ENCODE measurements at places on chromosomes 7 and 10.

- DNase-seq: no peak
These were observed 1.9 kb downstream of the MRPS33 start for GRCh38 chr7:141012696-141013344.

DNA sequence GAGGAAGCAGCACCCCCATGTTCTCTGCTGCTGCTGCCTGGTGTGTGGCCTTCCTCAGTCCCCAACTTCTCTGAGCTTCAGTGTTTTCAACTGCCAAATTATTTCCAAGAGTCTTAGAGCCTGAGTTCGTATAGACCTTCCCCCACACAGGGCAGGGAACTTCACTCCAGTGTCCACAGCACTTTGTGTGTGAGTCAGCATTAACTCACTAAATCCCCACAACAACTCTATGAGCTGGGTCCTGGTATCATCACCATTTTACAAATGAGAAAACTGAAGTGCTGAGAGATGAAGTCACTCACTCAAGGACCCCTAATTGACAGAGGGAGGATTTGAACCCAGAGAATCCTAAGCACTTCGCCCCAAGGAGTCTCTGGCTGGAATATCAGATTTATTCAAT lies 48.3 kb downstream of the ADCYAP1R1 start:
- DNase-seq: no peak

GRCh38 chr10:89783406-89783805 lies 82.0 kb downstream of the KIF20B start:
- no peak for DNase-seq

- DNase-seq: no peak
These were observed 447.3 kb upstream of the GHITM start for GRCh38 chr10:83691791-83692596.

DNA sequence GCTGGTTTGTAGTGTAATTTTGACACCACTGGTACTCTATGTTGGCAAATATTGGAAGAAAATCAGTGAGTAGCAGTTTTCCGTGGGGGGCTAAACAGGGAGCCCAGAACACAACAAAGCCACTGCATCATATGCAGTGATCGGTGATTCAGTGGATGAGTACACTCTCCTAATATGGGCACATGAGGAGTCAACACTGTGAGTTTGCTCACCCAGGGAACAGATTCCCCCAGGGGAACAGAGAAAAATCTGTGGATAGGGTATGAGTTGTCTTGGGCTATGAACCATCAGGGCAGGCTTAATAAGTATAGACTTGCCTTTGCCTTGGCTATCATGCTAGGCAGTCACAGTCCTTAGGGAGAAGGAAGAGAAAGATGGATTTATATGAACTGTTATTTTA lies 227.7 kb upstream of the SEMA3E start:
- DNase-seq: no peak

- DNase-seq: no peak
These were observed 5.1 kb upstream of the LRRC27 start for GRCh38 chr10:132326925-132327324.

GRCh38 chr10:96638696-96639095 lies 51.9 kb upstream of the TM9SF3 start:
- DNase-seq: no peak

- no peak for DNase-seq
These were observed 35.9 kb downstream of the ACSM6 start for GRCh38 chr10:95229724-95230627.

DNA sequence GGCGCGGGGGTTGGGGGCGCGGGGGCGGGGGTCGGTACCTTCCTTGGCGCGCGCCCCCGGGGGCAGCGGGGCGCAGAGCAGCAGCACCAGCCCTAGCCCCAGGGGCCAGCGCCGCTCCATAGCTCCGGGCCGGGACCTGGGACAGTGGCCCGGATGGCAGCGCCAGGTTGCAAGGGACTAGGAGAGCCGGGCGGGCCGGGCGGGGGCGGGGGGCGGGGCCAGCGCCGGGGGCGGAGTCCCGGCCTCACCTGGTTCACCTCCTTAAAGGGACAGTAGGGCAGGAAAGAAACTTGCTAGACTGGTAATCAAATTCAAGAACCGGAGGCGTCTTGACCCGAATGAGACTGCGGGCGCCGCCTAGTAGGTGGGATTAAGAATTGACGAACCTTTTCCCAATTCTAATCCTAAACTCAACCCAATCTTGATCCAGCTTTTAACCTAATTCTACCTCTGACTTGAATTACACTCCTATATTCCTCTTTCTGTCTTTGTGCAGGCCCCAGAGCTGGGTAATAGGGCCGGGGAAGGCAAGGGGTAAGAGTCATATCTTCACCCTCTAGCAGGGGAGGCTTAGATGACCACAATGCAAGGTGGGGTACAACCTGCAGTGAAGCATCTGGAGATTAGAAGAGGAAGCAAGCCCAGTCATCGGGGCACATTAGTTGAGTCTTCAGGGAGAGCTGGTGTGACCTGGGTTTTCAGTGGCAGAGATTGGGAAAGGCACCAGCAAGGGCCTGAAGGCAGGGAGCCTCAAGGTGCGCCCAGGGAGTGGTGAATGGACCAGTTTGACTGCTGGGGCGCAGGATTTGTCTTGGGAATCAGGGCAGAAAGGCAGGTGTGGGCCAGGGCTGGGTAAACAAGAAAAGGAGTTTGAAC lies at the start of gene EPHA1:
EPHA1 (minus strand) TSS at position 171 of the 876 bp plus-strand sequence; CDS start at position 120, 51 bp downstream.
- peak; percentile 70 for DNase-seq

DNA sequence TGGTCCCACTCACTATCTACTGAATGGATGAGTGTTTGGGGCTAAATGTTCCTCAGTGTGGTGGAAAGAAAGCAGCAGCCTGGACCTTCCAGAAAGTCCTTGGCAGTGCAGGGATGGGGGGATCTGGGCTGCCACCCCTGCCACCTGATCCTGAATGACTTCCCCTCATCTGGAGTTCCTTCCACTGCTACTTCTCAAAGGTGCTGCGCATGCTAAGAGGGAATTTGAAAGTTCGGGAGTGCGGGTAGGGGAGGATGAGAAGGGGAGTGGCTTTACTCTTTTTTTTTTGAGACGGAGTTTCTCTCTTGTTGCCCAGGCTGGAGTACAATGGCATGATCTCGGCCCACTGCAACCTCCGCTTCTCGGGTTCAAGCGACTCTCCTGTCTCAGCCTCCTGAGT lies 1.4 kb downstream of the KLRG2 start:
- no peak for DNase-seq

DNA sequence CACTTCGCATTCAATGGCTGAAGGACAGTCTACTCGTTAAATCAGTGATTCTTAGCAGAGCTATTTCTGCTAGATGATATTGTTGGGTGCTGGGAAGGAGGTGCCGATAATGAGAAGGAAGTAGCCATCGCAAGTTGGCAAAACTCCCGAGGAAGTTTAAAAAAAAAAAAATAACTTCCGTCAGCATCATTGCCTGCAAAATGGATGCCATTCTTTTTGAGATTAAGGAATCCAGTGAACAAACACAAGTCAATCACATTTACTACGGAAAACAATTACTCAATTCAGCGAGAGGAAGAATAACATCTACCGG lies 74.4 kb upstream of the SFMBT2 start:
- DNase-seq: no peak

GRCh38 chr10:78913219-78914059 lies 155.3 kb upstream of the ZMIZ1 start:
- no peak for DNase-seq

GRCh38 chr10:79393221-79393923 lies 46.1 kb downstream of the PPIF start:
- no peak for DNase-seq

DNA sequence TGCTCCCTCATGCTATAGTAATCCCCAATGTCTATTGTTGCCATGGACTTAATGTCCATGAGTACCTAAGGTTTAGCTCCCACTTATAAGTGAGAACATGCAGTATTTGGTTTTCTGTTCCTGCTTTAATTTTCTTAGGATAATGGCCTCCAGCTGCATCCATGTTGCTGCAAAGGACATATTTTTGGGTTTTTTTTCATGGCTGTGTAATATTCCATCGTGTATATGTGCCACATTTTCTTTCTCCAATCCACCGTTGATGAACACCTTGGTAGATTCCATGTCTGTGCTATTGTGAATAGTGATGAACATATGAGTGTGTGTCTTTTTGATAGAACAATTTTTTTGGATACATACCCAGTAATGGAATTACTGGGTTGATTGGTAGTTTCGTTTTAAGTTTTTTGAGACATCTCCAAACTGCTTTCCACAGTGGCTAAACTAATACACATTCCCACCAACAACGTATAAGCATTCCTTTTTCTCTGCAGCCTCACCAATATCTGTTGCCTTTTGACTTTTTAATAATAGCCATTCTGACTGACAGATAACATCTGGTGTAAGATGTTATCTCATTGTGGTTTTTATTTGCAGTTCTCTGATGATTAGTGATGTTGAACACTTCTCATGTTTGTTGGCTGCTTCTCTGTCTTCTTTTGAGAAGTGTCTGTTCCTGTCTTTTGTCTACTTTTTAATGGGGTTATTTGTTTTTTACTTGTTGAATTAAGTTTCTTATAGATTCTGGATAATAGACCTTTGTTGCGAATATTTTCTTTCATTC lies 68.8 kb upstream of the IFRD1 start:
- DNase-seq: no peak

GRCh38 chr10:51272555-51272954 lies 198.3 kb downstream of the PRKG1 start:
- DNase-seq: no peak

GRCh38 chr10:112375721-112376395 lies 1.9 kb downstream of the ACSL5 start:
- DNase-seq: peak; percentile 72

DNA sequence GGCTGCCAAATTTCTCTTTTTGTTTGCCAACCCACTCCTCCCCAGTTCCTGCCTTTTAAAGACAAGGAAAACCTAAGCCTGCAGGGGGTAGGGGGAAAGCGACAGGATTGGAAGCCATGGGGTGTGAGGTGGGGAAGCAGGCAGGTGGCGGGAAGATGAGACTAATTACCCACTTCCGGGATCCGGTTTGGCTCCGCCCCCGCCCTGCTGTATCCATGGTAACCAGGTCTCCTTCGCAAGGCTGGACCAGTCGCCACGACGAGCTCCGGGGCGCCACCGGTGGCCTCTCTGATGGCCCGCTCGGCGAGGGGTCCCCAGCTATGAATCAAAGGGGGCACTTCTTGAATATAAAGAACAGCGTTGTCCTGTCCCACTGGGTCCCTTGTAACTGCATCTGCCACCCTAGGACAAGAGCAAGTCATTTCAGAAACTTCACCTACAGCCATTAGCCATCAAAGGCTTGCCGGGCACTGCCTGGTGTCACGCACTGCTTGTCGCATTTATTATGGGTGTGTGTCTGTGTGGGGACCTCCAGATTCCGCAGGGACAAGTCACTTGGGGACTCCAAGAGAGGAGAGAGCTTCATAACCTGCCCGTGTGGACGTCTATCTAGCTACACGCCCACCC lies 55.4 kb upstream of the LMTK2 start:
- DNase-seq: peak; percentile 34

DNA sequence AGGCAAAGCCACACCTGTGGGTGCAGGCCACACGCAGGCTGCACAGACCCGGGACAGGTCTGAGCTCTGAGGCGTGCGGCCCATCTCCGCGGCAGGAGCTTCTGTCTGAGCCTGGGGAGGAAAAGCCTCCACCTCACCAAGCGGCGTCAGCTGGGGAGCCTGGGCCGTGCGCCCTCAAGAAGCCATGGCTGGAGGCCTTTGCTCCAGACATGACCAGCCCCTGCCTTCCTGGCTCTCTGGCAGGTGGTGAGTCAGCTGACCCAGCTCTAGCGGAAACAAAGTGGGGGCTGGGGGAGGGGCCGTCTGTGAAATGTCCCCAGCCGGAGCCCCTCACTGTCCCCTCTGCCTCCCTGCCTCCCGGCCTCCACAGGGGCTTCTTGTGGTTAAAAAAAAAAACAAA lies 12.5 kb downstream of the GPER1 start:
- no peak for DNase-seq

- DNase-seq: no peak
These were observed 107.1 kb downstream of the DLG5 start for GRCh38 chr10:77819210-77820112.

- no peak for DNase-seq
These were observed 223.3 kb upstream of the FERD3L start for GRCh38 chr7:19368491-19368925.

GRCh38 chr7:30185496-30185895 lies 50.7 kb downstream of the MTURN start:
- no peak for DNase-seq

DNA sequence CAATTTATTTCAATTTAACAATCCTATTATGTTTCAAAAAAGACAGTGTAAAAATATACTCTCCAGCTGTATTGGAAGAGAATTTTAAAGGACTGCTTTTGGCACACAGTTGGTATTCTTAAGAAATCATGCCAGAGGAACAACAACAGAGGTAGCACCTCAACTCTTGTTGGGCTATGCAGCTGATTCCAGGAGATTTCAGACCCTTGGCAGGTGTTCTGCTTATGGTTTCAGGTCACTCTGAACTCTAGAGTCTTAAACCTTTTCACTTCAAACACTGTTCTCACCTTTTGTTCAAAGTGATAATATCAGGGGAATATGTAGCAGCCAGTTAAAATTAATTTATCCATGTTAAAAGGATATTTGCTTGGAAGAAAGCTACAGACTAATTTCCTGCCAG lies 160.1 kb downstream of the PFKFB3 start:
- DNase-seq: no peak

- DNase-seq: no peak
These were observed 78.1 kb downstream of the VSTM4 start for GRCh38 chr10:49037187-49037586.

DNA sequence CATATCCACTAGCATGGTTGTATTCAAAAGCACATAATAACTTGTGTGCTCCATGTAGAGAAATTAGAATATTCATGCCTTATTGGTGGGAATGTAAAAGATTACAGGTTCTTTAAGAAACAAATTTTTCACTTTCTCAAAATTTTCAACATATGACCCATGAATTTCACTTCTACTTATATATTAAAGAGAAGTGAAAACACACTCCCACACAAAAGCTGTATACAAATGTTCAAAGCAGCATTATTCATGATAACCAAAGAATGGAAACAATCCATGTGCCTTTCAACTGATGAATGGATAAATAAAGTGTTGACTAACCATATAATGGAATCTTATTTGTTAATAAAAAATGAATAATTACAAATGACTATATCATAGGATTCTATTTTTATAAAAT lies 694.5 kb upstream of the PCDH15 start:
- DNase-seq: no peak

DNA sequence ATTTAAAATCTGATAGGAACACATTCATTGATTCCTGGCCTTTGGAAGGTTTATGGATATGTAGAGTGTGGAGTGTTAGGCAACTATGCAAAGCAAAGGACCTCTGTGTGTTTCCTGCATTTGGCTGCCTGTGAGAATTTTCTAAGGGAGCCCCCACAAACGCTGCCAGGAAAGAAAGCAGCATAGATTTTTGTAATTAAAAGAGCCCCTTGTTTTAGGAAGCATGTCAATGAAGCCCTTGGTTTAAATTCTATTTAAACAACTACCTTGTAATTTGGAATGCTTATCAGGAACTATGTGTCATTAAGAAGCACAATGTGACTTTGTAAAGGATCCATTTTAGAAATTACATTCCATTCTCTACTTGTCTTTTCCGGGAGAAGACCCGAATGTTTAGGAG lies 742.5 kb downstream of the NXPH1 start:
- DNase-seq: no peak

- no peak for DNase-seq
These were observed 41.4 kb downstream of the CSTF2T start for GRCh38 chr10:51658000-51658399.

Data from CD4-positive, alpha-beta T cell treated with Interleukin-4 for 1 hour (primary cell).